ENCODE measurements at places on chromosomes 11 and 22. TPM values are rescaled to one million over a fixed set of nuclear protein-coding genes. Genes with fewer than 3 reads are reported as not detected.

GRCh38 chr11:128942817-128943427 is at the start of gene TP53AIP1:
Gene TP53AIP1 (minus strand): TSS chr11:128942871. CDS start chr11:128937818, 5,053 bp downstream.
- no peak for DNase-seq

GRCh38 chr11:128859563-128860441 is 7.3 kb downstream of the KCNJ1 start:
- peak; percentile 91 for DNase-seq

- no peak for DNase-seq
Measured at GRCh38 chr11:59600636-59601035, 14.9 kb downstream of the OSBP start.

DNA sequence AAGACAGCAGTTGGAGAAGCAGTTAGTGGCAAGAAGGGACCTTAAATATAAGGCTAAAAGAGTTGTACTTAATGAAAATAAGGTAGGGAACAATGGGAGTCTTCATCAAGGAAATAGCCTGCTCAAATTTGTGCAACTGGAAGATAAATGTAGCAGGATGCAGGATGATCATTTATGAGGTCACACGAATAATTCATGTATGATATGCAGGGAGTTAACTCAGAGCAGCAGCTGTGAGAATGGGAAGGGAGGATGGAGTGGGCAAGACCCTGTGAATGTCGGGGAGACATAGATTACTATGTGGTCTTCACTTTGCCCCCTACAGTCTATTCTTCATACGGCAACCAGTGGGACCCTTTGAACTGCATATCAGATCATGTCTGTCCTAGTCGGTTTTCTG is 25.2 kb upstream of the BMAL1 start:
- DNase-seq = no peak

GRCh38 chr11:106471276-106471675 is 393.8 kb downstream of the AASDHPPT start:
- no peak for DNase-seq

DNA sequence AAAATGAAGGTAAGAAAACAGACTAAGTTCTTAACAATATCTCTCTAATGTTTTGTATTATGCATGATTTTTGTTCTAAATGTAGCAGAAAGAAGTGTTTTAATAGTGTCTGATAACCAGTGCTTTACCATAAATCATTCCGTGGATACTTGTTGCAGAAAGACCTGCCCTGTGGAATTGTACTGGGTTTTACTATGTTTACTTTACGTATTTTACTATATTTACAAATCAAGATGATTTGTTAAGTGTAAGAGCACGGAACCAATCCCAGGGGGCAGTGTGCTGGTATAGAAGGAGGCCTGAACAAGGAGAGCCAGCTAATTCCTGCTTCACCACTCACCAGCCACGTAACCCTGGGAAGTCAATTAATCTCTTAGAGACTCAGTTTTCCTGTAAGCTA is 1.4 kb downstream of the HTR3B start:
- no peak for DNase-seq

- DNase-seq = no peak
Measured at GRCh38 chr11:125128450-125128849, 17.0 kb upstream of the TMEM218 start.

DNA sequence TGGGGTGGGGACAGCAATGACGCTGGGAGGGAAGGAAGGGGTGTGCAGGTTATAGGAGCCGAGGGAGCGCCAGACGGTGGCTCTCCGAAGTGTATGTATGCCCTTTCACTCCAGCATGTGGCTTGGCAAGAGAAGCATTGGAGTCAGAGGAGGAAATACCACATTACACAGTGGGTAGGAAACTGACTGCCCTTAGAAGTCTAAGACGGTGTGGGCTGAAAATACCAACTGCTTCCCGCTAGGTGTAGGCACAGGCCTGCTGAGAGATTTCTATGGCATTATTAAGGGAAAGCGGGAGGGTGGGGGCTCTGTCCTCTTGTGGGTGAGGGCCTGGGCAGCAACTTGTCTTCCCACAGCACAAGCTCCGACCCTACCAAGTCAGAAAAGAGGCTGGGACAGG is 44.7 kb downstream of the CACNG2 start:
- DNase-seq = no peak

- no peak for DNase-seq
Measured at GRCh38 chr22:47793304-47794101, 1031.1 kb downstream of the TBC1D22A start.

DNA sequence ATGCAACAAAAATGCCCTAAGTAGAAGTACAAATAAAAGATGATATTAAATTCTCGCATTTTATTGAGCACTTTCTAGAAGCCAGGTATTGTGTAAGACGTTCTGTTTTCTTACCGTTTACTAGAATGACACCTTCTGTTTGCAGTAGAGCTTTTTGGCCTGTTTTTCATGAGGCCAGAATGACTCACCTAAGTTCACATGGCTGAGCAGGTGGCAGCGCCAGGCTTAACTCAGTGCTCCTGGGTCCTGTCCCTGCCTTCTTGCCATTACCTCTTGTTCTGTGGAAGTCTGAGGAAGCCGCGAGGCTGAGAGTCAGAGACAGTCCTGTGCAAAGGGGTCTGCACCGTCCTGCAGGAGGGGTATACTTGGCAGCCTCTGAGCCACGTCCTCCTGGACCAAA is 113.8 kb downstream of the ATXN10 start:
- DNase-seq = no peak

- no peak for DNase-seq
Measured at GRCh38 chr11:126139111-126140091, 72.0 kb downstream of the RPUSD4 start.

GRCh38 chr11:26143566-26144290 is 188.2 kb upstream of the ANO3 start:
- DNase-seq = no peak

GRCh38 chr11:84022201-84022600 is 736.0 kb upstream of the CCDC90B start:
- no peak for DNase-seq

DNA sequence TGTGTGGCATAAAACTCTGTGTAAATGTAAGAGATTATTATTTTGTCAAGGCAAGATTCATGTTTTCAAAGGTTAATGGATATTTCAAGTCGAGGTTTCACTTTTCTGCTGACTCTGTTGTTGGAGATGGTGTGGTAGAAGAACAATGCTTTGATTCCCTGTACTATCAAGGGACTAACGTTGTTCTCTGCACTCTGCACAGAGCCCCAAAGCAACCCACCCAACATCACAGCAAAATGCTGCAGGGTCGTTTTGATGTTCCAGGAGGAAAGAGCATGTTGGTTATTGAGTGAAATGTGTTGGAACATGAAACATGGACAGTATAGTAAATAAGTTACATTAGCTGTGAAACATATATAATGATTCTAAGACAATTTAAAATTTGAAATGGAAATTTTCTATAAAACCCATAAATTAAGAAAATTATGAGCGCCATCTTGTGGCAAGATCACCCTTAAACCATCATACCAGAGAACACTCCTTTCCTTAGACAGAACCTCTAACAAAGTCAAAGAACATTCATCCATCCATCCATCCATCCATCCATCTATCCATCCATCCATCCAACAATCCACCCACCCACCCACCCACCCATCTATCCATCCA is 164.4 kb upstream of the ZBED5 start:
- no peak for DNase-seq

Gene FGF4
- not detected for total RNA-seq

Gene HBD
- not detected for total RNA-seq

Gene CAT
- 213 TPM for total RNA-seq

Gene TPBGL
- 0.64 TPM for total RNA-seq

Gene FOLR2
- 22.8 TPM for total RNA-seq

Gene UPB1
- 1.5 TPM for total RNA-seq

Gene SLC22A12
- not detected for total RNA-seq

Gene KBTBD3
- total RNA-seq = 10.8 TPM

Gene LRRC10B
- total RNA-seq = 0.29 TPM

Gene KRTAP5-2
- total RNA-seq = not detected

Gene ENDOD1
- 32.2 TPM for total RNA-seq

Gene TBX10
- not detected for total RNA-seq

Measured in upper lobe of right lung (tissue), 1 donor.